Activated CD4-positive, alpha-beta T cell treated with anti-CD3 and anti-CD28 coated beads, Interleukin-2, amount 50 U/mL, for 4 hours (primary cell): ENCODE measurements at places on chromosomes 7 and 10.

DNA sequence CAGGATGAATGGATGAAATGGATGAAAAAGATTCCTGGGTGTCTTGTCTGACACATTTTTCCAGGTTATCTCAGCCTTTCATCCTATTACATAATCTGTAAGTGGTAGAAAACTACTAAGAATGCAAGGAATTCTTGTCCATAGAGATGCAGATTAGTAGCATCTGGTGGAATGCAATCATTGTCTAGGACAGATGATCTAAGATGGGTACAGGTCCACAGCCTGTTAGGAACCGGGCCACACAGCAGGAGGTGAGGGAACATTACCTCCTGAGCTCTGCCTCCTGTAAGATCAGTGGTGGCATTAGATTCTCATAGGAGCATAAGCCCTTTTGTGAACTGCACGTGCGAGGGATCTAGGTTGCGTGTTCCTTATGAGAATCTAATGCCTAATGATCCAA, 225.0 kb downstream of the CALN1 start:
- DNase-seq = no peak

- DNase-seq = no peak
Measured at GRCh38 chr10:120423431-120424197, 33.4 kb upstream of the PLPP4 start.

GRCh38 chr7:75689246-75690099, 49.3 kb downstream of the HIP1 start:
- DNase-seq = no peak

GRCh38 chr7:116859323-116859722, 3.1 kb upstream of the CAPZA2 start:
- no peak for DNase-seq

GRCh38 chr10:65816536-65816935, 1109.3 kb upstream of the LRRTM3 start:
- no peak for DNase-seq

DNA sequence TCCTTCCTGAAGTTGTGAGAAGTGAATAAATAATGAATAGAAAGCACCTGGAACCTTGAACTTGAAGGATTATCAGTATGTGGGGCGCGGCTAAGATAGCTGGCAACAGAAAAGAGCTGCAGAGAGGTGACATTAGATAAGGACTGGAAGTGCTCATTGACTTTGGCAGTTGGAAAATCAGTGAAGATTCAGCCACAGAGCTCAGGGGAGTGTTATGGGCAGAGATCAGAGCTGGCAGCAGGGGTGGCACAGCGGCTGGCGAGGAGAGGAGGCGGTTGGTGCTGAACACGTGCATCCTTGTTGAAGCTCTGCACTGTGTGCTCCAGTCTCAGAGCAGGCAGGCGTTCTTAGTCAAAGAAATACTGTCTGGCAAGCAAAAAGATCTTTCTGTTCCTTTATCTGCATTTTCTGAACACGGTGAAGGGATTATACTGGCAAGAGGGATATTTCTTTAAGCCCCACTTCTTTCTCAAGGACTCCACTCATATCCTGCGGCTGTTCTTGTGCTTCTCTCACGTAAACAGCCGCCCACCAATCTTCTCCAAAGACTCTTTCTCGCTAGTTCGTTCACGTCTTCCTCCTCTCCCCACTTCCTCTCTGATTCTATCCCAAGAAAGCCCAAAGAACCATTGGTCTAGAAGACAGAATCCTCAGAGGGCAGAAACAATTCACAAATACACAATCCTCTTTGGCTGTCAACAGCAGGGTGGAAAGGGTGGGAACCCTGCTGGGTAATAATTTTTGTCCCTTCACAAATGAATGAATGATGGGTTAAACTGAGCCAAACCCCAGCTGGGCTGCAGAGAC, 38.6 kb upstream of the ADD3 start:
- no peak for DNase-seq
